Stimulated activated CD8-positive, alpha-beta memory T cell treated with anti-CD3 and anti-CD28 coated beads, Interleukin-15, amount 100 ng/mL, for 48 hours (primary cell): ENCODE measurements at places on chromosomes 3 and 15.

DNA sequence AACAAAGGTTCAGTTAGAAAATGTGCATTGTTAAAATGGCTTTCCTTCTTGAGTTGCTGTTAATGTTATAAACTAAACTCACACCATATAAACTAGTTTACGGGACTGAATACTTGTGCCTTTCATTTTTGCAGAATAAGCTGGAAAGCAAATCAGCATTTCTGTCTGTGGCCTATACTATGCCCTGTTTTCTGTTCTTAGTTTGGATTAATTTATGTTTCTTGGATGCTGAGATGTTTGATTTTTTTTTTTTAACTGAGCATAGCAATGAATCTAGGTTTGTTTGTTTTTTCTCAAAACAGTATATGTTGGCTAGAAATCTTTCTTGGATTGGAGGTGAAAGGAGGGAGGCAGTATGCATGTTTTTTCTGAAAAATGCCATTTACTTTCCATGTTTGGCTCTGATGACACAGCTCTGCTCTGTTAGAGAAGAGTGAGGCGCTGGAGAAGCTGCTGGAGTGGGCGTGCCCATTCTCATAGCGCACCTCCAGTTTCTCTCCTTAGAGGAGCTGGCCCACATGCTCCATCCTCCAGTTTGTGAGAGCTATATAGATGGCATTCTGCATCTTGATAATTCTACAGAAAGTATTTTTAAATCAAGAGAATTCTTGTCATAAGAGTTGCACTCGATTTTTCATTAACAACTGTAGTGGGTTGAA is 423.6 kb upstream of the TPM1 start:
- no peak for DNase-seq

GRCh38 chr15:60421544-60421943 is 23.8 kb upstream of the ANXA2 start:
- DNase-seq, result no peak

GRCh38 chr15:89321521-89322410 is 12.9 kb downstream of the POLG start:
- no peak for DNase-seq

DNA sequence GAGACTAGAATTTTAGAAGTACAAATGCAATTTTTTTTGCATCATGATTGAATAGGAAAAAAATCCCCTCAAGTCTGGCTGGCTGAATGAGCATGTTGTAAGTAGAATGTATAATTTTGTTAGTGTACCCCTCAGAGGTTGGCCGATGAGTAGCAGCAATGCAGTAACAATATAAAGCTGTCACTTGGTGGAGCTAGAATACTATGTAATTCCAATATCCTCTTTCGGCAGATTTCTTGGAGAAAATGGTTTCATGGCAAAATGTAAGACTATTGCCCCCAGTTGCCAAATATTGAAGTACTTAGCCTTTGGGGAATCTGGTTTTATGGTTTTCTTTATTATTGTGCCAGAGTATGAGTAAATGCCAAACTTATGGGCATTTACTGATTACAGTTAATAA is 39.8 kb upstream of the SGO1 start:
- no peak for DNase-seq

DNA sequence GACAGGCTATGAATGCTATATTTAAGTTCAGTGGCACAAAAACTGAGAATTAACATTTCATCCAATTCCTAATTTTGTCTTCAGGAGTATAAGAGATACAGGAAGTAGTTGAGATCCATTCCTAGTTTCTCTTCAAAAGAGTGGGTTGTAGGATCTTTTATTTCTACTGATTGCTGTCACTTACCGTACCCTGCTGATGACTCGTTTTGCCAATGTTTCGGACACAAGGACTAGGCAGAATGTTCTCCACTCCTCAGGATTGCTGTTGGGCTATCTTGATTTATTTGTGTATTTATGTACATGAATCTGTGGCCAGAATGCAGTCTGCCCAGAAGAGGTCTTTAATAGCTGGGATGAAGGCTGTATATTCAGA is 11.9 kb downstream of the ARL8B start:
- DNase-seq, result no peak

GRCh38 chr3:57006179-57006657 is 54.2 kb upstream of the SPATA12 start:
- DNase-seq, result no peak

DNA sequence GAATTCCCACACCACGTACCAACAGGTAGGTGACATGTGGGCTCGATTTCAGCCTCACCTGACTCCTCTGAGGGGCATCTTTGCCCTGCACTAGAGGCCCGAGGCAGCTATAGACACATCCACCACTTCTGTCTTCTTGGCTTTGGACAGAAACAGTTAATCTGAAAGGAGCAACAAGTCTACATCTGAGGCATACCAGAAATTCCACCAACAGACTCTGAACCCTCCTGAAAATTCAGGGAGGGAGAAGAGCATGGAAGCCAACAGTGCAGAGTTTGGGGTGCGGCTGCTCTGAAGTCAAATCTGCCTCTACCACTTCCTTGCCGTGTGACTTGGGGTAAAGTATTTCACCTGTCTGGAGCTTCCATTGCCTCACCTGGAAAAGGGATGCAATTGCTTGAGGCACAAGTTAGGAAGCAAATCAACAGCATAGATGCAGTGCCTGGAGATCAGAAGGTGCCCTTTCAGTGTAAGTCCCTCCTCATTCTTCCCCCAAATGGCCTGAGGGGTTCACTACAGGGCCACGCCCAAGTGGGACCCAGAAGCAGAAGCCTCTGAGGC is 119.8 kb downstream of the SHQ1 start:
- DNase-seq, result no peak
